ENCODE measurements at places on chromosomes 1 and 21.

DNA sequence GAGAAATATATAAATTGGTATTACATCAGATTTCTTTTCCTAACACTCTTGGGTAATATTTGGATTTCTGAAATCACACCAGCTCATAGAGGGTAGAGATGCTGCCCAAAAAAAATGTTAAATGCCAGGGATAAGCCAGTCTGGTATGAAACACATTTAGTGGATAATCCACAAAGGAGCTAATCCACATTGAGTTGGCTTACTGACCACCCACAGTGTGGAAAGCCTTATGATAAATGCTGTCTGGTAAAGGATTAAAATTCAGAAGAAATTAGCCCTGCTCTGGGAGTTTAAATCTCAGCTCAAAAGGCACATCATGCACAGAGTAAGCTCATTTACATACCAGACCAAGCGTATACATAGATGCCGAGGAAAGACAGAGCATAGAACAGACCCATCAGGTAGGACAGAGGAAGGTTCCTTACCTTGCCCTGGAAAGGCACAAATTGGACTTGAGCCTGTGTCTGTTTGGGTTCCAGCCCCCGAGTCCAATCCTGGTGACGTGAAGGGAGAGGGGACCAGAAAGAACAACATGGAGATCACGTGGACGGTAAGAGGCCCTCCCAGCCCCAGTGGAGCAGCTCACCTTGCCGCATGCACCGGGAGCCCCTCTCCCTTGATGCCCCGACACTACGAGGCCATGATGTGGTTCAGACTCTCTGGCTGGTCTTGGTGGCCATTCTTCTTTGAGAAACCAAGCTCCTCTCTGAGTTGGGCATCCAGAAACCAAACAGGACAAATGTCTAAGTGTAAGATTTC lies 62.9 kb upstream of the CNTN2 start:
- DNase-seq, result no peak

GRCh38 chr1:161309868-161310267 lies at the start of gene MPZ:
Gene MPZ (minus strand): TSS chr1:161309968. CDS start chr1:161309905, 63 bp downstream.
- DNase-seq, result no peak

GRCh38 chr1:41482001-41482765 lies 2.3 kb downstream of the EDN2 start:
- peak; percentile 80 for DNase-seq

DNA sequence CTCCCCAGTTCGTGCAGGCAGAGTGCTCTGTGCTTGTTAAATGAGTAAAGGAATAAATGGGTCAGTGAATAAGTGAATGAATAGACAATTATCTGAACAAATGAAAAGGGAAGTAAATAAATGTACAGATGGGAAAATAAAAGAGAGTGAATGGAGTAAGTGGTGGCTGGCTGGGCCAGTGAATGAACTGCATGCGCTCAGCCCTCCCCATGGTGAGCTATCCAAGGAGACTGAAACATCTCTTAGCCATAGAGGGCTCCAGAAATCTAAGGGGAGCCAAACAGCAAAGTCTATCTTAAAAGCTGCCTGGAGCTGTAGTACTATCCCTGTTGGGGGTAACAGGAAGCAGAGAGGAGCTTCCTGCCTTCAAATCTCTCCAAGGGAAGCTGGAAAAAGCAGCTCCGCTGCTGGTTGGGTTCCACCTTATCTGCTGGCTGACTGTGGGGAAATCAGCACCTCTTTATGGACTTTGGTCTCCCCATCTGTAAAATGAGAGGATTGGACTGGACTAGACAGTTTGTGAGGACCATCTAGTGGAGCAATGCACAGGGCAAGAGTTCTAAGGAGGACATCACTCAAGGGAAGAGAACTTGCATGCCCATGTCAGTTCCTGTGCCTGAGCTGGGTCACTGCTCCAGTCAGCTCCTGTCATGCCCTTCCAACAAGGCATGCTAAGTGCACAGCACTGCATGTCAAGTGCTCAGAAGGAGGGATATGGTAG lies 77.9 kb downstream of the TRABD2B start:
- DNase-seq, result peak; percentile 83

GRCh38 chr1:194024659-194025058 lies 838.2 kb upstream of the B3GALT2 start:
- no peak for DNase-seq

- DNase-seq, result peak; percentile 52
These were observed 36.4 kb upstream of the JAK1 start for GRCh38 chr1:65002508-65003315.

DNA sequence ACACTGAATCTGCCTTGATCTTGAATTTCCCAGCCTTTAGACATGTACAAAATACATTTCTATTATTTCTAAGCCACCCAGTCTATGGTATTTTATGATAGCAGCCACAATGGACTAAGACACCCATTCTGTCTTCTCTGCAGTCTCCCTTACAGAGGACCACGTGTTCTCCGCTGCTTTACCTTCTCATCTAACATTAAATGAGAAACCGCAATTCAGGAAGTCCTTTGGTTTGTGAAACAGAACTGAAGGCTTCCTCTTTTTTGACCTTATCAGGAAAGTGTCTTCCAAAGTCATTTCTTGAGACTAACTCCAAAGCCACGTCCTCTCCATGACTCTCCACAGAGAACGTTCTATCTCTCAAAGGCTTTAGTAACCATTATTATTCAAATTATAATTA lies 560.1 kb downstream of the OMA1 start:
- no peak for DNase-seq

DNA sequence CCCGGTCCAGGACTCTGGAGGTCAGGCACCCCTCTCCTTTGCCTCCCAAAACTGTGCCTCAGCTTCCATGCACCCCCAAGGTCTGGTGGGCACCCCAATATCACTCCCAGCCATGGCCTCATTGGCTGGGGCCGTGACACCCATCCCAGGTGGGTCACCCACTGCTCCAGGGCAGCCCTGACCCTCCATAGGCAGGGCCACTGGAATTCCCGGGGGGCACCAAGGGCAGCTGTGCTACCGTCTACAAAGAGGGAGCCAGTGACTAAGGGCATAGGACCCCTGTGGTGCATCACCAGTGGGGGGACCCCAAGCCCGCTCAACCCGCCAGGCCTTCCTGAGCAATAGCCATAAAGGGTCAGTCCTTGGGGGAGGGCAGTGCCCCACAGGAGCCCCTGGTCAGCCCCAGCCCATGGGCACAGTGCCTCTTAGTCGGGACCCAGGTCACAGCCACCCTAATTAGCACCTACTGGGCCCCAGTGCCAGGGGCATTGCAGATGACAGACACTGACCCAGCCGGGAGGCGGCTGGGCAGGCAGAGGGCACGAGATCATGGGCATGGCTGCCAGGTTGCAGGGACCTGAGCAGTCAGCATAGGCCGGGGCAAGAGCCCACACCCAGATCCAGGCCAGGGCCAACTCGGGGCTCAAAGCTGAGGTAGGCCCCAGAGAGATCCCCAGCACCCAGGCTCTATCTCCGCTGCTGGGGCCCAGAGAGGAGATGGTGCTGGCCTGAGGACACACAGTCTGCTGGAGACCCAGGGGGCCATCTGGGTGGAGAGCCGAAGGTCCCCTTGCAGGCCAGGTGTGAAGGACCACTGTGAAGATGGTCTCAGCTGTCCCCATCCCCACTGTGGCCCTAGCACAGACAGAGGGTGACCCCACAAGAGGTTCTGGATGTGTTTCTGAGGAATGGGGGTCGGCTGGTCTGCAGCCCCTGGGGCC lies 19.0 kb upstream of the ARF1 start:
- DNase-seq, result no peak

DNA sequence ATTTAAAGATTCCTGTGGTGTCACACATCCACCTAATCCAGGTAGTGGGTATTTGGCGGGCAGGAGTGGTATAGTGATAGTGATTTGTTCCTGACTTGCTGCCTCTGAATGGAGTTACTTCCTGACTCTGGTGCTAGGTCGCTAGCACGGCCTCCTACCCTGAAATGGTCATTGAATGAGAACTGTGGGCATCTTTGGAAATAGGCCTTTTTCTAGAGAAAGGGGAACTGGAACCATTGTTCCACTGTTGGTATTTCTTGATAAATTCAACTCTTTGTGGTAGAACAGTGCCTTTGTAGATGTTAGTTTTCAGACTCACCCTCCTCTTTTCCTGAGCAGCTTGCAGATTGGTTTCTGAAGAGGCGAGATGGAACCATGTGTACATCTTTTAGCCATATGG lies 1.5 kb downstream of the QSOX1 start:
- DNase-seq, result no peak

DNA sequence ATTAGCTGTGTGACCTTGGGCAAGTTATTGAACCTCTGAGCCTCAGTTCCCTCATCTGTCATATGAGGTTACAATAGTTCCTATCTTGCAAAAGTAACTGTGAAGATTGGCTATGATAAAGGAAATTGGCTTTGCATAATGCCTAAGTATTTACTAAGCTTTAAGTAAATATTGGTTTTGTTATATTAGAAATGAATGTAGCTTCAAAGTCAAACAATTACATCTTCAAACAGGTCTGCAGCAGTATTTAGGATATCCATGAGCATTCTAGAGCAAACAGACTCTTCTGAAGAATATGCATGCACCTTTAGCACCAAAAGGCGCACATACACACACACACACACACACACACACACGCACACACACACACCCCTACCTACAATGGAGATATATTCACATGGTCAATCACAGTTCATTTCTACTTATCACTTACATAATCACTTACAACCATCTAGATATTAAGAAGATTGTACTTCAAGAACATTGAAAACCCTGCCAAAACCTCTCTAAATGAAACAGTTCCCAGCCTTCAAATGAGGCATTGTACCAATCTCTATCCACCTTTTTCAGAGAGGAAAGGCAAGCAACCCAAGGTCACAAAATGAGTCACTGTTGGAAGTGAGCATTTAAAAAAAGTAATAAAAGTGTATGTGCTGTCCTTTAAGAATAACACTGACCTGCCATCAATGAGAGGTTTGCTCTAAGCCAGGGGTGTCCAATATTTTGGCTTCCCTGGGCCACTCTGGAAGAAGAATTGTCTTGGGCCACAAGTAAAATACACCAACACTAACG lies 13.4 kb upstream of the FAM43B start:
- DNase-seq, result no peak

- no peak for DNase-seq
These were observed 20.2 kb upstream of the LRRC3 start for GRCh38 chr21:44434936-44435635.

DNA sequence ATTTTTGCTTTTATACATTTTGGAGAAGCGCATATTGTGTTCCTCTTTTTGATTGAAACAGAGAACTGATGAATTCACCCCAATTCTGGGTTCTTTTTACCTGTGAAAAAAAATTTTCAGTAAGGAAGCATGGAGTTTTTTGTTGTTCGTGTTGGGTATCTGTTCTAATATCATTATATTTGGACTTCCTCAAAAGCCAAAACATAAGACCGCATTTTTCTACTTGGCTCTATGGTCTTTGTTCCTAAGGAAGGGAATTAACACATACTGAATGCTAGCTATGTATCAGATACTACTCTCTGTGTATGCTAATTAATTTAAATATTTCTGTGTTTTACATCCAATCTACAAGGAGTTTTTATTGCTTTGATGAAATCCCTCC lies 12.9 kb downstream of the EPB41 start:
- no peak for DNase-seq

- DNase-seq, result no peak
These were observed 27.7 kb upstream of the CSF3R start for GRCh38 chr1:36510418-36510817.

DNA sequence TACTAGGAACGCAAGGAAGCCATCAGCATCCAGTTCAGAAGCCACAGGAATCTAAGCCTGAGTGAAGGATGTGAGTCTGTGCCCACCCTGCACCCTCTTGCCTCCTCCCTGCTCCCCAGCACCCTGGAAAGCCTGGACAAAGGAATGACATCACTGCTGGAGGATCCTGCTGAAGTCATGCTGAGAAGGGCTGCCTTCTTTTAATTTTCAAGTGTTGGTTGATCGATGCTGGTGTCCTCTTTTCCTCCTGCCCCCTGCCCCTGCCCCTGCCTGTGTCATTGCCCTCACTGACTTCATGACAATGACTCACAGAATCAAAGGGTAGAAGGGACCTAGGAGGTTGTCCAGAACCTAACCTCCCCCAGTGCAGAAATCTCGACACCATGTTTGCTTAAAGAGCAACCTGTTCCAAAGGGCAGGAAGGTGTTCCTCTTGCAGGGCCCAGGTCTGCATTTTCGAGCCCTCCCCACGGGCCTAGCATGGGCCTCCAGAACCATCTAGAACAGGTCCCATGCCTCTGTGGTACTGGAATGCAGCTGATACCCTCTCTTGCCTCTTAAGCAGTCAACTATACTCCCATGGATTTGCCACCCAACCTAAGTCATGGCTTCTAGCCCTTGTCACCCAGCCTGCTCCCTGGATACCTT lies 9.6 kb downstream of the DHRS3 start:
- peak; percentile 32 for DNase-seq

GRCh38 chr1:37940299-37940947 lies 6.4 kb downstream of the INPP5B start:
- DNase-seq, result peak; percentile 49

GRCh38 chr1:241376701-241377100 lies 19.7 kb upstream of the RGS7 start:
- DNase-seq, result no peak

GRCh38 chr1:195738966-195739650 lies 869.1 kb downstream of the KCNT2 start:
- no peak for DNase-seq

DNA sequence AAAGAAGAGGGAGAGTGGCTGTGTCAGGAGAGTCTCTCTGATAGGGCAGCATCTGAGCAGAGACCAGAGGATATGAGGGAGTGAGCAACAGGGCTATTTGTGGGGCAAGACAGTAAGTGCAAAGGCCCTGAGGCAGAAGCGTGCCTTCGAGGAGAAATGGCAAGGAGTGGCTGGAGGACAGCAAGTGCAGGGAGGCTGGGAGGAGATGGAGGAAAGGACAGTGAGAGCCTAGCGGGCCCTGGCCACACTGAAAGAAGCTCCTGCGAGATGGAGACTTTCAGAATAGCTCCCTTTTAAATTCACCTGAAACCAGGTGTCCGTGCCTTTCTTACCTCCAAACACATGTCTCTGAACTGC lies 25.2 kb downstream of the EXOC8 start:
- no peak for DNase-seq

GRCh38 chr1:23343221-23344110 lies 618 bp downstream of the HNRNPR start:
- peak; percentile 54 for DNase-seq

DNA sequence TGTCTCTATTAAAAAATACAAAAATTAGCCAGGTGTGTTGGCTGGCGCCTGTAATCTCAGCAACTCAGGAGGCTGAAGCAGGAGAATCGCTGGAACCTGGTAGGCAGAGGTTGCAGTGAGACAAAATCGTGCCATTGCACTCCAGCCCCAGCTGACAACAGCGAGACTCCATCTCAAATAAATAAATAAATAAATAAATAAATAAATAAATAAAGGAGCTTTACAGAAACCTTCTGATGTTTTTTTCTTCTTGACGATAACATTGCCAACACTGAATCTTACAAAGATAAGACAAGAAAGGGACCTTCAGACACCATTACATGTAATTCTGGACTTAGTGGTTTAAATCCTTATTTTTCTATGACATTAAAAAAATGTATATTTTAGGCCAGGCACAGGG lies 47.8 kb upstream of the LGALS8 start:
- DNase-seq, result no peak

- no peak for DNase-seq
These were observed 41.0 kb downstream of the NRIP1 start for GRCh38 chr21:15023776-15024175.

- DNase-seq, result peak; percentile 52
These were observed 97.4 kb upstream of the GFI1 start for GRCh38 chr1:92583821-92584760.

Data from small intestine (tissue), 16 donors.